ENCODE measurements at places on chromosomes 1 and 21. TPM values are rescaled to one million over a fixed set of nuclear protein-coding genes. Genes with fewer than 3 reads are reported as not detected.

KCNQ4 gene
- 1.5 TPM for total RNA-seq

HNRNPR gene
- total RNA-seq: 235 TPM

APCS gene
- not detected for total RNA-seq

UBASH3A gene
- total RNA-seq: 65.7 TPM

PIP5K1A gene
- total RNA-seq: 98.7 TPM

CHD1L gene
- total RNA-seq: 72.9 TPM

CNR2 gene
- total RNA-seq: 0.02 TPM

PRAMEF27 gene
- not detected for total RNA-seq

GPR25 gene
- total RNA-seq: not detected

ARHGEF19 gene
- 8.8 TPM for total RNA-seq

AMY1A gene
- total RNA-seq: not detected

RGS8 gene
- not detected for total RNA-seq

Measured in activated CD4-positive, alpha-beta T cell treated with anti-CD3 and anti-CD28 coated beads, Interleukin-2, amount 10 ng/mL, durations not matched to agents 24 days and 14 days (primary cell).